ENCODE measurements at places on chromosomes 6 and 20.
A peak's percentile ranks its signal among the peaks of the same experiment; 100 is the strongest.

GRCh38 chr6:147194652-147195411 lies 9.4 kb upstream of the STXBP5 start:
- DNase-seq, result no peak

DNA sequence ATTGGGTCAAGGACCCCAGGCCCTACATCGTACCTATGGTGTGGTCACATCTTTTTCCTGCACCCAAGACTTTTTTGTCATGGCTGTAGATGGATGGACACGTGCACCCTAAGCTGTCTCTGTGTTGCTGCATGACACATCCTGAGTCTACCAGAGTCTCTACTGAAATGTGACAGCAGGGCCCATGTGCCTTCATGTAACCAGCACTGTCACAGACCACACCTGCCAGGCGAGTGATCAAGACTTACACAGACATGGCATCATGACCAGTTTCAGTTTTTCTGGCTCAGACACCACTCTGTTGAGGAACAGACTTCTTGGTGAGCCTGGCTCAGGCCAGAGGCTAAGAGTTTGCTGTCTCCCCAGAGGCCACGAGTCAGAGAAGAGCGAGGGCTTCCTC lies 7.6 kb downstream of the PRND start:
- DNase-seq, result no peak

DNA sequence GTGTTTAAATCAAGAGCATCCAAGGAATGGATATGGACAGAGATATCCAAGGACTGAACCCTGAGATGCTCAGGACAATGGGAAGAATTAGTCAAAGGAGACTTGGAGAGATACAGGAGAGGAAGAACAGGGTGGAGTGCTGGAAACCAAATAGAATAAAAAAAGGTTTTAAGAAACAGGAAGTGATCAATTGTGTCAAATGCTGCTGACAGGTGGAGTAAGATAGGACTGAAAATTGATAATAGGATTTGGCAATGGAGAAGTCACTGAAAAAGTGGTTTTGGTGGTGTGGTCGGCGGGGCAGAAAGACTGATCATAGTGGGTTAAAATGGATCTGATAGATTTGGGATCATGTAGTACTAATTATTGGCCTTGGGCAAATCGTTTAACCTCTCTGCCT lies 37.9 kb upstream of the PNRC1 start:
- no peak for DNase-seq

GRCh38 chr6:26172608-26172968 lies 85.4 kb downstream of the HFE start:
- DNase-seq, result no peak

DNA sequence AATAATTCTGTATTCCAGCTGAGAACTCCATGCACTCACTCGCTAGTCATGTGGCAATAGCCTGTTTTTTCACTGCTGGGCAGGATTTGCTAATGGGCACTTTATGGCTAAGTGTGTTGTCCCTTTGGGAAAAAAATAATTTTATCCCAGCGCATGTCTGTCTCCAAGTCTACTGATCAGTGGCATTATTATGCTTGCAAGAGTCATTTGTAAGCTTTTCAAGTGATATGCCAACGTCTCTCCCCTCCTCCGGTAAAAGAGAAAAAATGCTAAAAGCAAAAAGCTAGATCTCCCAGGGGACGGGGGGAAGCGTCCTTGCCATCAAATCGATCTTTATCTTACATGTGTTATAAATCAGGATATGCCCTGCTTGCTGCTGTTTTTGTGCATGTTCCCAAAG lies 407.7 kb downstream of the CDH26 start:
- DNase-seq, result no peak

- DNase-seq, result no peak
Observed at GRCh38 chr6:151381722-151382121, 9.6 kb downstream of the ZBTB2 start.

DNA sequence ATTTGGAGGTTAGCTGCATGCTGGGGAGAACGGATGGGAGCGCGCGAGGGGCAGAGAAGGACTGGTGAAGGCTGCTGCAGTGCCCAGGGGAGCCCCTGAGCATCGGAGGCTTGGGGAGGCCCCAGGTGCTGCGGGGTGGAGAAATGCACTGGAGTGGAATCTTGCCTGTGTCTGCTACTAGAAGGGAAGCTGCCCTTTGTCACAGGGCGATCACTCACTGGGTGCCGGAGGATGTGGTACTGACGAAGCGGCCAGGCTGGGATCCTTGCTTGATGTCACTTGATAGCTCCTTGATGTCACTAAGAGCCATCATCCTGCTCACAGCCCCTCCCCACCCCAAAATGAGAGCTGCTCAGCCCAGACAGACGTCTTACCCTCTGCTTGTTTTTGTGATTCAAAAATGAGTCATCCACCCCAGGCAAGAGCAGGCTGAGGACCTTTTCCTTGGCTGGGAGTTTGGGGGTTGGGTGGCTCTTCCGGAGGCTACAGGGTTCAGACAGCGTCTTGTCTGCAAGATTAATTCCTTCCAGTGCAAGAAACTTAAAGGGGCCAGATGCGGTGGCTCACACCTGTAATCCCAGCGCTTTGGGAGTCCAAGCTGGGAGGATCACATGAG lies 62.6 kb upstream of the PMEPA1 start:
- DNase-seq, result no peak

DNA sequence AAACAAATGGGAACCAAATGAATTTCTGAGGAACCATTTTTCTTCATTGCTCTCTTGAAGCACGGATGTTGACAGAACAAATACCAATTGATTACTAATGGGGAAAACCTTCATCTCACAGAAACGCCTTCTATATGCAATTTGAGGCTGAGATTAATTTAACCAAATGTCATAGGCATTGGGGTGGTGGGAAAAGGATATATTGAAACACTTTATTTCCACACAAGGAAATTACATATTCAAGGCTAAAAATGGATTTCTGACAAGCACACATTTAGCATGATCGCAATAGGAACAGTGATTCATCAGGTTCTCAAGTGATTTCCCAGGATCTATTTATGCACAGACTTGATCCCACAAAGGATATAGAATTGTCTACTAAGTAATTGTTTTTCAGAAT lies 88.9 kb downstream of the COL12A1 start:
- no peak for DNase-seq

GRCh38 chr6:140101367-140101766 lies 726.9 kb upstream of the CITED2 start:
- DNase-seq, result no peak

GRCh38 chr20:44576297-44576696 lies 6.1 kb upstream of the PKIG start:
- DNase-seq, result no peak

GRCh38 chr6:18219591-18219990 lies 44.7 kb downstream of the DEK start:
- DNase-seq, result no peak

- DNase-seq, result peak; percentile 46
Observed at GRCh38 chr20:50415021-50415515, 95.1 kb upstream of the PTPN1 start.

- DNase-seq, result no peak
Observed at GRCh38 chr20:6277661-6278240, 154.9 kb upstream of the FERMT1 start.

GRCh38 chr6:78850621-78851020 lies 16.7 kb upstream of the IRAK1BP1 start:
- no peak for DNase-seq

DNA sequence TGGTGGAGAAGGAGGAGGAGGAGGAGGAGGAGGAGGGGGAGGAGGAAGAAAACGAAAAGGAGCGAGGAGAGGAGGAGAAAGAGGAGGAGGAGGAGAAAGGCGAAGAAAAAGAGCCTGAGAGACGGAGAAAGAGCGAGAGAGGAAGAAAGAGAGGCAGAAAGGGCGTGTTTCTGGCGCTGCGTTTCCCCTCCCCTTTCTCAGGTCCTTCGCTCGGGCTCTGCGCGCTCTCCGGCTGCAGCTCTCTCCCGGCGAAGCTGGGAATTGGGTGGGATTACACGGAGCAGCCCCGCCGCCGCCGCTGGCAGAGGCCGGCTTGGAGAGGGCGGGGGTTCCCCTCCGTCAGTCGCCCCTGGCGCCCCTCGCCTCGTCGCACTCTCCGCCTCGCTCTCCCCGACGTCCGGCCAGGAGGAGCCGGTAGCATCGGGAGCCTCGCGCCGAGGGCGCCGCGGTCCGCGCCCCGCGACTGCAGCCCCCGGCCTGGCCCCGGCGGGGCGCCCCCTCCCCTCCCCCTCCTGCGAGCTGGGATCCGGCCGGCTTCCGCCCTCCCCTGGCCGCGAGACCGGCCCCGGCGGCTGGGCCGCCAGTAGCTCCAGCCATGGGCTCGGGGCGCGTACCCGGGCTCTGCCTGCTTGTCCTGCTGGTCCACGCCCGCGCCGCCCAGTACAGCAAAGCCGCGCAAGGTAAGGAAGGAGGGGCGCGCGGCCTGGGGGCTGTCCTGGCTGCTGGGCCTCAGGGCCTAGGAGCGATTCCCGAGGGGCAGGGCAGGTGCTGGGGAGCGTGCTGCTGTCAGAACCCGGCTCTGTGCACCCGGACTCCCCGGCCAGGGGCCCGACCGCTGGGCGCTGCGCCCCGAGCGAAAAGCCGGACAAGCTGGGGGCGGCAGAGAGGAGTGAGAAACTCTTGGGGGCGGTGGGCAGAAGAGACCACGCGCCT lies at the start of gene SCUBE3:
Gene SCUBE3, plus strand, starts transcription at position 133 of the 933 bp plus-strand sequence. Its CDS starts 463 bp downstream, at position 596.
- no peak for DNase-seq

DNA sequence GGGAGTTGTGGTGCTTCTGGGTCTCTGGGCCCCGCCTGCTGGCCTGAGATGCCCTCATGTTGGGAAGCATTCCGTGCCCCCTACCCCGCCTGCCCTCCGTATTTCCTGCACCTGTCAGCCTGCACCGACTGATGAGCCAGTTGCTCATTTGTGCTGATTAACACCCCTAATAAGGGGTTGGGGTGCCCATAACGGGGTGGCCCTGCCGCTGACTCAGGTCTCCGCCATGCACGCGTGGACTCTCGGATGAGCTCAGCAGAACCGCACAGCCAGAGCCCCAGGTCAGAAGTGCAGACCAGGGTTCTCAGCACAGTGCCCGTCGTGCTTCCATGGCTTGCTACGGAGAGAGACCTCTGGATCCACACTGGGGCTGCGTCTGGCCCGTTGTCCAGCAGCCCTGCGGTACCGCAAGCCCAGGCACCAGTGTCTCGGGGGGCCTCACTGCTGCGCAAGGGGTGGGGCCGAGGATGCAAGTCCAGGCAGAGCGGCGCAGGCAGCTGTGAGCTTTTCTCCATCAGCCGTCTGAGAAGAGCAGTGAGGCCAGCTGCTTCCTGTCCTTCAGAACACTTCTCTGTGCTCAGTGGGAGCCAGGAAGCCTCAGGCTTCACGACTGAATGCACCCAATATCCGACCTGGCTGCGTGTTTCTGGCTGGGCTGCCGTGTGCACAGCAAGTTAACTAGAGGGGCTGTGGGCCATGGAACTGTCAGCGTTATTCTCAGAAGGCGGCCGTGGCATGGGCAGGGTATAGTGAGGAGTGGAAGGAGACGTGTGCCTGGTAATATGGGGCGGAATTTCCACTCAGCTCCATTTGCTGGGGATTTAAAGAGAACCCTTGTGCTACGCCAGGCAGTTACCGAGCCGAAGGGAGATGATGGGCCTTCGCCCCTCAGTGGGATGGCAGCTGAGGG lies 18.6 kb downstream of the MTG2 start:
- DNase-seq, result no peak

GRCh38 chr6:157443066-157443800 lies 62.2 kb downstream of the ZDHHC14 start:
- no peak for DNase-seq

GRCh38 chr6:110340392-110340965 lies 17.7 kb downstream of the METTL24 start:
- no peak for DNase-seq

- no peak for DNase-seq
Observed at GRCh38 chr6:42274898-42275297, 57.2 kb upstream of the MRPS10 start.

- no peak for DNase-seq
Observed at GRCh38 chr6:74222768-74223333, 526.8 kb downstream of the CD109 start.

DNA sequence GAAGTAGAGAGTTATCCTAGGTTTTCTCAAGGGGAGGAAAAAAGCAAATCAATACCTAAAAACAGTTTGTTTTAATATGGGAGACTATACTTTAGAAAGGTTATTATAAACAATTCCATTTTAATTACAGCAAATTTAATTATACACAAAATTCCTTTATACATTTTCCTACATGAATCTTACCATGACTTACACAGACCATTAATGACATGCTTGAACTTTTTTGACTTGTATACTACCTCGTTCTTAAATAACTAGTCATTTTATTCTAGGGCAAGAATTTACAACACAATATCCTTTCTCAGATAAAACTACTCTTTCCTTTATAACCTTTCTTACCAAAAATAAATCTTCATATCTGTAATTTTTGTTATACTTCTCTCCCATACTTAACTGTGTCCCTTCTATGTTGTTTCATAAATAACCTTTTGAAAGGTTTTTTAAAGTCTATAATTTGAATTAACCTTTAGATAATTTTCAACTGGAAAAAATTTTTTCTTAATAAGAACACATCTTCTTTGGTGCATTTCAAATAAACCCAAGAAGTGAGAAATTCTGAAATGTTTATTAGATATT lies 729.4 kb downstream of the TENT5A start:
- DNase-seq, result no peak

DNA sequence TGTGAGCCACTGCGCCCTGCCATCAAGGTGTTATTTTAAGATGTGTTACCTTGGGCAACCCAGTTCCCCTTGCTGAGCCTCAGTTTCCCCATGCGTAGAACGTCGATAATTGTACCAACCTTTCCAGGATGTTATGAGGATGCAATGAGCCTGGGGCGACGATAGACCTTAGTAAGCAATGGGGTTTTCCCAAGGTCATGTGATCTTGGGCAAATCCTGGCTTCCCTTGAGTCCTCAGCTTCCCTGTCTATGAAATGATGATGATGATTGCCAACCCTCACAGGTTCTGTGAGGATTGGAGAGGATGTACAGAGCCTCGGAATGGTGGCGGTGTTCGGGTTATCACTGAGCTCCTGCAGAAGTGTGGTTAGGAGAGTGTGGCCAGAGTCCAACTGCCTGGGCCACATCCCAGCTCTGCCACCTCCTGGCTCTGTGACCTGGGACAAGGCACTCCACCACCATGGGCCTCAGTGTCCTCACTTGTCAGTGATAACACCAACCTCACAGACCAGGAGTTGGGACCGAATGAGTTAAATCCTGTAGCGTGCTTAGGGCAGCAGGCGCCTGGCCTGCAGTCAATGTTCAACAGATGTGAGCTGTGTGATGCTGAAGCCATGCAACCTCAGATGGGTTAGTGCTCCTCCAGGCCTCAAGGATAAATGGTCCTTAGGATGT lies 23.4 kb downstream of the SIRPA start:
- DNase-seq, result no peak

- DNase-seq, result no peak
Observed at GRCh38 chr6:170262489-170263088, 28.3 kb downstream of the DLL1 start.

Measured in LNCaP clone FGC (cell line).